Brain (organoid and tissue), 16 donors: ENCODE measurements at places on chromosomes 4 and X. TPM values are rescaled to one million over a fixed set of nuclear protein-coding genes. Genes with fewer than 3 reads are reported as not detected.

The CXXC4 gene
- 6.8 TPM for polyA plus RNA-seq

The ADGRL3 gene
- 10.6 TPM for polyA plus RNA-seq

The TCEAL3 gene
- polyA plus RNA-seq: 111 TPM

The IL3RA gene
- 2.9 TPM for polyA plus RNA-seq

The AMBN gene
- polyA plus RNA-seq: not detected

DNA sequence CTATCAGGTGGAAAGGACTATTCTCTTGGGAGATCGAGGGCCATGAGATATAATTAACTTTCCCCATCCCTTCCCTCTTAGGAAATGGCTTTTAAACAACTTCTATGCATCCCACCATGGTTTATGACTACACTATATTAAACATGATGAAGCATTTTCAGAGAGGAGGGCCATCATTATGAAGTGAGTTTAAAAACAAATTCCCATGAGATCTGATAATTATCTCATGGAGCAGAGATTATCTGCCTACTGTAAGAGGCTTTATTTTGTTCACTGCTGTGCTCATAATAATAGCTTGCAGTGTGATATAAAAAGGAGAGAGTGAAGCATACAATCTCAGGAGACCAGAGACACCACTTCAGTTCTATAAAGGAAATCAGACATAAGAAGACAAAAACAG, 330.5 kb upstream of the ZFP42 start:
- peak; percentile 19 for DNase-seq

- DNase-seq: peak; percentile 82
Observed at GRCh38 chrX:140057001-140057411, 91.7 kb upstream of the CXorf66 start.

DNA sequence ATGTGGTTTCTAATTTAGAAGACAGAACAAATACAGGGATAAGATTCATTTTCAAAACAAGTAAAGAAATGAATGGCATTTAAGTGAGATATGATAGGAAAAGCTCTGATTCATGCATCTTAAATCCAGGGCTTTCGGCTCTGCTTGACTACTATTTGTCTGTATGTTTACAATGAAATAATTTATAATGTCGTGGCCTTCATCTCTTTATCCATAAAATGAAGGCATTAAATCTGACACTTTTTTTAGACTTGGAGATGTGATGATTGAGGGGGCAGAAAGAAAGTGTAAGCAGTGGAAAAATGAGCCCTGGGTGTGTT, 115.7 kb upstream of the KIT start:
- DNase-seq: no peak

DNA sequence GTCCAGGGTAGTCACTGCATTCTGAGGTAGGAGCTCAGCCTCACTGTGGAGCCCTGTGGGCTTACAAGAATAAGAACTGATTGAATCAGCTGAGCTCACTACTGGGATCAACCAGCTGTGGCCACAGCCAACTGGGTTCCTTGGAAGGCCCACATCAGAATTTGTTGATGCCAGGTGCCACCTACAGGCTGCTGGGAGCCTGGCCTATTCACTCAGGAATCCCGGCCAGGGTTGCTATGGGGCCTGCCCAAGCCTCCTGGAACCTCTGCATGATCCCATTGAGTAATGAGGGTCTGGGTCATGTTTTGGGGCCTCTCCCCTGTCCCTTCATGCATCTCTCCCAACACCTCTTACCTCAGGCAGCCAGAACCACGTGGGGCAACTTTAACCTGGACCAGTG, 53.9 kb upstream of the KIAA1210 start:
- DNase-seq: no peak

DNA sequence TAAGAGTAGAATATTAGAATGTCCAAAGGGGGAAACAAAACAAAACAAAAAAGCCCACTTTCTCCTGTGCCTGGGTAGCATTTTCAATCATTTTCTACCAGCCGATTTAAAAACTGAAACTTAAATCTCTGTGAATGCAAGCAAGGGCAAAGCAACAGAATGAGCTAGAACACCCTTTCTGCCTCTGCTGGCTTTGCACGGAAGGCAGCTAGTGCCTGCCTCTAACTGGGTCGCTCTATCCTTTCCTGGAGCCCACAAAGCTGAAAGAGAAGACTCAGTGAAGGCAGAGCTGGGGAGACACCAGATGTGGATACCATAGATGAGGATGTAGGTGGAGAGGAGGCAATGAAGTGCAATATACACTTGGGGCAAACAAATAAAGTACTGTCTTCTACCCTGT, 248.9 kb upstream of the TTC29 start:
- DNase-seq: no peak

- DNase-seq: peak; percentile 85
Observed at GRCh38 chrX:123859409-123859845, 426 bp upstream of the XIAP start.
